CD14-positive monocyte (primary cell): ENCODE measurements at places on chromosomes 2 and 18. TPM values are rescaled to one million over a fixed set of nuclear protein-coding genes. Genes with fewer than 3 reads are reported as not detected.

UGT1A3 gene
- polyA plus RNA-seq = not detected

CDKL4 gene
- not detected for polyA plus RNA-seq

HOXD11 gene
- polyA plus RNA-seq = not detected

GLI2 gene
- polyA plus RNA-seq = not detected in 2 replicates

ACKR3 gene
- polyA plus RNA-seq = 0.41 TPM

CRACDL gene
- 0.28 TPM for polyA plus RNA-seq

TTC21B gene
- 2.1 and 6.7 TPM in 2 replicates for polyA plus RNA-seq

ABCA12 gene
- not detected in 2 replicates for polyA plus RNA-seq

SGPP2 gene
- not detected for polyA plus RNA-seq

NEURL3 gene
- not detected for polyA plus RNA-seq

DSG2 gene
- polyA plus RNA-seq = not detected

RGPD3 gene
- not detected for polyA plus RNA-seq

TMEM17 gene
- polyA plus RNA-seq = 0.10 TPM

C2orf78 gene
- not detected in 2 replicates for polyA plus RNA-seq

IGFBP2 gene
- polyA plus RNA-seq = not detected
